Fibroblast of the aortic adventitia (primary cell): ENCODE measurements at places on chromosomes 5 and 9.
A peak's percentile ranks its signal among the peaks of the same experiment; 100 is the strongest.

DNA sequence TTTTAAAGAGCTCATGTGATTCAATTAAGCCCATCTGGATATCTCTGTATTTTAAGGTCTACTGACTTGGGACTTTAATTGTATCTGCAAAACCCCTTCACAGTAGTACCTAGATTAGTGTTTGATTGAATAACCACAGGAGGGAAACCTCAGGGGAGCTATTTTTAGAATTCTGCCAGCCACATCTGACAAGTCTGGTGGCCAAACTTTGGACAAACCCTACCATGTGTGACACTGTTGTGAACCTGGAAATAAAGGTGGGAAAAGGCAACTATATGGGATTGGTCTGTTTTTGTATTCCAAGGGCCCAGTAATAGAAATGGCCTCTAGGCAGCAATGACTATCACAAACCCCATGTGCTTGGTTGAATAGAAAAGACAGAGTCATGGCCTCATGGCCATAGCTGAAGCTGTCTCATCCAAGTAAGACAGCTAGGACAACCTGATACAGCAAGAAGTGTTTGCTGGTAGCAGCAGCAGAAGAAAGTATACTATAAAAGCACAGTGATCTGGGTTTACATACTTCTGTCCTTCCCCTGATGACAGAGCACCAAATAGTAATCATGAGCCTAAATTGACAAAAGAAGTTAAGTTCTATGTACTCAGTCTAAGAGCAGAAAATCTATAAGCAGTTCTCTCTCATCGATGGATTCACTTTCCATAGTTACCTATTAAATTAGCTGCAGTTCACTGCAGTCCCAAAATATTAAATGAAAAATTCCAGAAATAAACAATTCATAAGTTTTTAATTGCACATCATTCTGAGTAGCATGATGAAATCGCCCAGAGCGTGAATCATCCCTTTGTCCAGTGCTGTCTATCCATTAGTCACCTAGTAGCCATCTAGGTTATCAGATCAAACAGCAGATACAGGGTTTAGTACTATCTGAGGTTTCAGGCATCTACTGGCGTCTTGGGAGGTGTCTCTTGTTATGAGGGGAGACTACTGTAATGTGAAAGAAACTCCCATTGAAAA, 189.8 kb downstream of the ARHGAP26 start:
- DNase-seq = peak; percentile 74

GRCh38 chr9:71754151-71754550, 14.2 kb downstream of the CEMIP2 start:
- no peak for DNase-seq

- no peak for DNase-seq
Observed at GRCh38 chr5:153158608-153159007, 331.9 kb upstream of the GRIA1 start.

DNA sequence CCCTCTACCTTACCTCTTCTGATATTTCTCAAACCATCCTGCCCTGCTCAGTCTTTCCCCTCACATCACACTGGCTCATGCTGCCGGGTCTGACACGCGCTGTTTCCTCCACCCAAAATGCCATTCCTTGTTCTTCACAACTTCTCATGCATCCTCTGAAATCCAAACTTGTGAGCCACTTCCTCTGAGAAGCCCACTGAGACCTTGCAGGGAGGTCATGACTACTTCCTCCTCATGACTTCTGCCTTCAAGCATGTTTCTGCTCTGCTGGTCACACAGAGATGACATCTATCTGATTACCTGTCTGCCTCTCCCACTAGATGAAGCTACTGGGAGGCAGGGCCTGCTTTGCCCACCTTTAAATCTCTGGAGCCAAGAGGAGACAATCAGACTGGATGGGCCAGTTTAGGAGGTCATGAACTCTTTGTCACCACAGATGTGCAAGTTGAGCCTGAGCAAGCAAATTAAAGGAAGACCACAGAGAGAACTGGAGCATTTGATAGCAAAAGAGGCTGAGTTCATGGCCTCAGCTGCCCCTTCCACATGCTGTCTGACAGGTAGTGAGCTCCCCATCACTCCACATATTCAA, 119.8 kb upstream of the TBC1D2 start:
- DNase-seq = peak; percentile 80

DNA sequence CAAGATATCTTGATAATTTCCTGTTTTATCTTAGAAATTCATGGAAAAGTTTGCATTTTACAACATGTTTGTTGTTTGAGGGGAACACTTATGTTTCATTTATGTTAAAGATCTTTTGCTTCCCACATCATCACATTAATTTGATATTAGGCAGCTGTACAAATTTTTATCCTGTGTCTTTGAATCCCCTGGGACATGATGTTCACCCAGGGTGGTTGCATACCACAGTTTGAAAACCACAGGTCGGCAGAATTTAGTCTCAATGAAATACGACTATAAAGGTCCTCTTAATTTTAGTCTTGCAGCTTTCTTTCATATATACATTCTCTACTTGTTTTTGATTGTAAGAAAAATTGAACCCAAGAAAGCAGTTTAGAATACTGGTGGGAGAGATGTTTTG, 3.7 kb downstream of the NAA35 start:
- DNase-seq = no peak

DNA sequence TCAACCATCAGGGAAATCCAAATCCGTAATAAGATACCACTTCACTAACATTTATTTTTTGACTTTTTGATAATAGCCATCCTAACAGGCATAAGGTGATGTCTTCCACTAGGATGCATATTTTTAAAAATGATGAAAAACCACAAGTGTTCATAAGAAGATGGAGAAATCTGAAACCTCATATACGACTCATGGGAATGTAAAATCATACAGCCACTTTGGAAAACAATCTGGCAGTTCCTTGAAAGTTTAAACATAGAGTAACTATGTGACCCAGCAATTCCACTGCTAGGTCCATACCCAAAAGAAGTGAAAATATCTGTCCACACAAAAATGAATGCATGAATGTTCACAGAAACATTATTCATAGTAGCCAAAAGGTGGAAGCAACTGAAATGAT, 431.0 kb downstream of the ENC1 start:
- DNase-seq = peak; percentile 36

- no peak for DNase-seq
Observed at GRCh38 chr5:2213121-2213730, 330.5 kb upstream of the IRX4 start.

DNA sequence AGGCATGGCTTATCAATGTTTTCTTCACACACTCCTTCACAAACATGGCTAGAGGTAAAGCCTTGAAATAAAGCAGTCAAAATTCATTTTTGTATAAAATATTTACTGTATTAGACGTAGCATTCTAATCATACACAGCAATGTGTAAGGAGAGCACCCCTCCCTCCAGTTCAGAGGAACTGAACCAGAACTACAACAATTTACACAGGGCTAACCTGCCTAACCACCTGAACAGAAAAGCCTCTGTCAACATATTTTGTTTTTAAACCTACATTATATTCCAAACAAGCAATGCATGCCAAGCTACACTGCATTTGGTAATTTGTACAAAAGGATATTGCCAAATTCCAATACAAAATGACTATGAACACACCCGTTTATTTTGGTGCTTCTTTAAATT, 41.6 kb downstream of the MLLT3 start:
- no peak for DNase-seq

- no peak for DNase-seq
Observed at GRCh38 chr9:117412006-117412715, 2.7 kb downstream of the ASTN2 start.
